Activated CD4-positive, alpha-beta T cell treated with anti-CD3 and anti-CD28 coated beads for 24 hours (primary cell): ENCODE measurements at places on chromosomes 11 and 22.

DNA sequence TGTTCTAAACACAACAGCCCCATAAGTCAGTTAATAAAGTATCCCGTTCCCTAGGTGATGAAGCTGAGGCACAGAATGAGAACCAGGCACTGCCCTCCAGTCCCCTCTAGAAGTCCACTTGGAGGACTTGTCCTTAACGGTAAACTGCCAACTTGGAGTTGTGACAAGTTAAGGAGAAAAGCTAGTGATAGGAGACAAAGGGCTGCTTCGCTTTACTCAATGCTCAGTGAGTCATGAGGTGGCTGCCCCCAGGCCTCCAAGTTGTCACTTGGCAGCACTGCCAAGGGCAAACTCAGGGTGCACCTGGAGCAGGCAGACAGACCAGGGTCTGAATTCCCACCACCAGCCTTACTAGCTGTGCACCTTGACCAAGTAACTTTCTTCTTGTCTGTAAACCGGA lies 13.5 kb downstream of the SLC43A1 start:
- no peak for DNase-seq

DNA sequence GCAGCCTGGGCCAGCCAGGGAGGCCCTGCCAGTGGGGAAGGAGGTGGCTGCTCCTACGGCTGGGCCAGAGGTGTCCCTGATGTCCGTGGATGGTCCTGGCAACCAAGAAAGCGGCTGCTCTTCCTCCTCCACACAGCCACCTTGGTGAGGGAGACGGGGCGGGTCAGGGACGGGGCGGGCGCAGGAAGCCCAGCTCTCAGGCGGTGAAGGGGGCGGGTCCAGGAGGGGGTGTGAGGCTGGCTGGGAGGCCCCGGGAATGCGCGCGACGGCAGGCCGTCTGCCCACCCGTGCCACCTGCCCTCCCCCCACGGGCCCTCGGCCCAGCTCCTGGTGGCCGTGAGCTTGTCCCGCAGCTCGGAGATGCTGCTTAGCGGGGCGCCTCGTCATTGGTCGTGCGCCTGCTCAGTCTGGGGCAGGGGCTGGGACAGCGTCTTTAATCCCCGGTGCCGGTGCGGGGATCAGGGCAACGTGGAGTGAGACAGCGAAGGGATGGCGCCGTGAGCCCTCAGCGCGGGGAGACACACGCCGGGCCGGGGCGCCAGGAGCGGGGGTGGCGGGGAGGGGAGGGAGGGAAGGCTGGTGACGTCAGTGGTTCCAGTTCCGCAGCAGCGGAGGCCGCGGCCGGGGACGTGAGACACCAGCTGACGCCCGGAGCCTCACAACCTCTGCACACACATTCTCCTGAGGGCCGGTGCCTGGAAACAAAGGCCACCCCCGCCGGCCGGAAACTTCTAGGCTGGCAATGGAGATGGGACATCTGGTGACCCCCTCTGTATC lies 6.7 kb upstream of the BRSK2 start:
- peak; percentile 68 for DNase-seq

DNA sequence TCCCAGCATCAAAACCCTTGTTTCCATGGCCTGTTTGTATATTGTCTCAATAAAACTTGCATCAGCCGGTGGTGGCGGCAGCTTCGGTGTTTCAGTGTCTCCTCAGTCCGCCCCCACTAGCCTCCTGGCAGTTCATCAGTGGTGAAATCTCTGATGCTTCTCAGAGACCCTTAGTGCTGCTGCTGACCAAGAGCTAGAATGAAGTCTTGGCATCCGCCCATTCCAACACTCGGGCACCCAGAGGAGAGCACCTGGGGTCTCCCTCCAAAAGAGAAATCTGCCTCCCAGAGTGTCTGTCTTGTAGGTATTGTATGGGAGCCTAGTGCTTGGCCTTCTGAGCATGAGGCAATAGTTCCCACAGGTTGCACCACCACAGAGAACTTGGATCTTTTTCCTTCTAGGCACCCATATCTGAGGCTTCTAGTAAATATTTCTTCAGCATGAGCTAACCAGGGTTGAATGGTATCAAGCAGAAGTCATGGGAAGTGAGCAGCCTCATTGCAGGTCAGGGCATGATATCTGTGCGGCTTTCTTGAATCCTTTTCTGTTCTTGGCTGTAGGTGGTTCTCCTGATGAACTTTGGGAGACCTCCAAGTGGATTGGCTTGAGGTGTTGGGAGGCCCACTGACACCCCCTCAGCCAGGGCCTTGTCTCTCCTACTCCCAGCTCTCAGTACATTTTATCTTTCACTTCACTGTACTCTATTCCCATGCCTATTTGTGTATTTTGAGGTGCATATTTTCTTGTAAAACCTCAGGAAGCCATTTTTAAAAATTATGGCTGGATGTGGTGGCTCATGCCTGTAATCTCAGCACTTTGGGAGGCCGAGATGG lies 13.2 kb upstream of the AIFM3 start:
- DNase-seq = no peak

DNA sequence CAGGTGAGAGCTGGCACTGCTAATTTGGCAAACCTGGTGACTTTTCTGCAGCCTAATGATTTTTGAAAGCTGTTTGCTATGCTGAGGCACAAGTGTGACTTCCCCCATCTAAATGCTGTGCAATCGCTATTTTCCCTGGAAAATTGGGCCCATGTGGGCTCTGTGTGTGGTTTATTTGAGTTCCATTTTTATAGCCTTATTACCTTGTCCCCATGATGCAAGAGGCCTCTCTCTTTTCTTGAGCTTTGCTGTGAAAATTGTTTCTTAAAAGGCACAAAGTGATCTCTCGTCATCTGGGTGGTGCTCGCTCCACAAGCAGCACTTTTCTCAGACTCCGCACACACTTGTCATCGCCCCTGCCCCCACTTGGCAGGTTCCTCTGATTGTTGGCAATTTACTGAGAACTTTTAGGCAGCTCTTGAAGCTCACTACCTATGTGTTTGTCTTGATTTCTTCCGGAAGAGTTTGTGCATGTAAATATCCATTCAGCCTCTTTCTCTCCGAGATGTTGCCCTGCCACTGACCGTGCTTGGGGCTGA lies 24.9 kb downstream of the BMAL1 start:
- DNase-seq = no peak

DNA sequence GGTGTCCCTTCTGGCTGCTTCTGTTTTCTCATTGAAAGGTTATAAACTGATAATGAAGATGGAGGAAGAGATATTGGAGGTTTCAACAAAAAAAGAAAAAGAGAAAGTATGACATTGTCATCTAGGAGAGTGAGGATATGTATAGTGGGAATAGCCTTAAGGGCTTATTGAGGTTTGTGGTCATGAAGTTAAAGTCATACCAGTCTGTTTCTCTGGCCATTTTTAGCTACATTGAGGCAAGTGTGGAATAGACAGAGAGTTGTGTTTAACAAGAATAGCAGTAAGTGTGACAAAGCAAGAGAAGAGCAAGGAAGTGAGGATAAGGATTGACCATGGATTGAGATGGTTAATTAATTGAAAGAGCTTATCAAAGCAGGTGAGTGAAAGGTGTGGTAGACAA lies 110.4 kb downstream of the ELP4 start:
- DNase-seq = no peak

- DNase-seq = no peak
Observed at GRCh38 chr11:61742391-61742790, 10.0 kb upstream of the MYRF start.

GRCh38 chr22:37740455-37741311 lies 43.8 kb downstream of the TRIOBP start:
- DNase-seq = no peak

GRCh38 chr11:10379426-10379825 lies 74.6 kb downstream of the ADM start:
- no peak for DNase-seq

DNA sequence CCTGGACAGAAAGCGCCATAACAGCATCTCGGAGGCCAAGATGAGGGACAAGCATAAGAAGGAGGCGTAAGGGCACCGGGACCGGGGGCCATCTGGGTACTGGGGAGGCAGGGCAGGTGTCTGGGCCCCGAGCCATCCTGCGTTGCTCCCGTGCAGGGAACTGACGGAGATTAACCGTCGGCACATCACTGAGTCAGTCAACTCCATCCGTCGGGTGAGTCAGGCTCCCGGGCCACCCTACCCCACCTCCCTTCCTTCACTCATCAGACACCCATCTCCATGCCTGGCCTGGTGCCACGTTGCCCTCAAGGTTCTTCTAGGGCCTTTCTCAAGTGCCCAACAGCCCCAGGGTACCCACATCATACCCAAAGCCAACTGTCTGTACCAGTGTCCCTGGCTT lies 15.0 kb downstream of the PLCB3 start:
- DNase-seq = no peak

DNA sequence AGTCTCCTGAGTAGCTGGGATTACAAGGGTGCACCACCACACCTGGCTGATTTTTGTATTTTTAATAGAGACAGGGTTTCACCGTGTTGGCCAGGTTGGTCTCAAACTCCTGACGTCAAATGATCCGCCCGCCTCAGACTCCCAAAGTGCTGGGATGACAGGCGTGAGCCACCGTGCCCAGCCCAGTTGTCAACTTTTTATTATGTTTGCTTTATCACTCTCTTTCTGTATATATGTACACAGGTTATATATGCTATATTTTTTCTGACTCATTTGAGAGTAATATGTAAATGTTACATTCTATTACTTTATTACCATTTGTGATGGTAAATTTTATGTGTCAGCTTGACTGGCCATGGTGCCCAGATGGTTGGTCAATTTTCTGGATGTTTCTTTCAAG lies 18.9 kb upstream of the DNAJB13 start:
- DNase-seq = no peak

DNA sequence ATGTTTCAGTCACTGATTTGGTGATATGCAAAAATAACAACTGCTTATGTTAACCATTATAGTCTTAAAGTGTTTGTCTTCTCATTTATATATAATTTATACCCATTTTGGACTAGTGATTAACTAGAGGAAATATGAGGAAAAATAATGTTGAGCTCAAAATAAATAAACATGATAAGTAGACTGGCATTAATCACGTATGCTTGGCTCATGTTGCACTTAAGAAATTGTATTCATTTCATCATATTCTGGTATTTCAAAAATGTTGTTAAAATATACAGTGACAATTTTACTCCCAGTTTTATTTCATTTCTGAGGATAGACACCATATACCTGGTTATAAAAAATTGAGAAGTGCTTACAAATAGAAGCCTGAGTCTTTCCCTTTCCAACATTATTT lies 3.8 kb upstream of the OR10D3 start:
- DNase-seq = no peak

- DNase-seq = no peak
Observed at GRCh38 chr11:20154381-20154780, 5.9 kb downstream of the DBX1 start.

DNA sequence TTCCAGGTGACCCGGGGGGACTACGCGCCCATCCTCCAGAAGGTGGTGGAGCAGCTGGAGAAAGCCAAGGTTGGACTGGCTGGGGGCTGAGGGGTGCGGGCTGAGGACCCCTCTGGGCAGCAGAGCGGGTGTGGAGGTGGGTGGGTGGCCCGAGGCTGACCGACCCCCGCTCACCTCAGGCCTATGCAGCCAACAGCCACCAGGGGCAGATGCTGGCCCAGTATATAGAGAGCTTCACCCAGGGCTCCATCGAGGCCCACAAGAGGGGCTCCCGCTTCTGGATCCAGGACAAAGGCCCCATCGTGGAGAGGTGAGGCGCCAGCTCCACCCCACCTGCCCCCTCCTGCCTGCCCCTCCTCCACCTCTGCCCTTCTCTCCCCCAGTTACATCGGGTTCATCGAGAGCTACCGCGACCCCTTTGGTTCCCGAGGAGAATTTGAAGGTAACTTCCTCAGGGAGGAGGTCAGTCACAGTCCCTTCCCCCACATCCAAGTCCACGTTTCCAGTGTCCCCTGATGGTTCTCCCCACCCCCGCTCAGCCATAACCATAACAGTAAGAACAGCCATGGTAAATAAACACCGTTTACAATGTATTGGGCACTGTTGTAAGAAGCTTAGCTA lies 11.2 kb downstream of the DPP3 start:
- DNase-seq = no peak

DNA sequence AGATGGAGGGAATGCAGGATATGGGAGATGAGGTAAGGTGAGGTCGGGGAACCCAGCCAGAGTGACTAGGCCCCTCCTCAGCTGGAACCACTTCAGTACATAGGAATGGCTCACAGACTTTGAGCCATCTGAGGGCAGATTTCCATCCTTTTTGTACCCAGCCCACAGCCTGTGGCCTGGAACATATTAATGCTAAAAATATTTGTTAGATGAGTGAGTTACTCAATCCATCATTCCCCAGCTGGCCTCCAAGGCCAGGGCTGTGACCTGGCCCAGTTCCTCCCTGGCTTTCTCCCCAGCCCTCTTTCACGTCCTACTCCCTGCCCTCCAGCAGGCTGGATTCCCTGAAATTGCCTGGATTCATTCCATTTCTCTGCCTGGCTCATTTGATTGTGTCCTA lies 57.2 kb upstream of the PRDM11 start:
- DNase-seq = no peak

DNA sequence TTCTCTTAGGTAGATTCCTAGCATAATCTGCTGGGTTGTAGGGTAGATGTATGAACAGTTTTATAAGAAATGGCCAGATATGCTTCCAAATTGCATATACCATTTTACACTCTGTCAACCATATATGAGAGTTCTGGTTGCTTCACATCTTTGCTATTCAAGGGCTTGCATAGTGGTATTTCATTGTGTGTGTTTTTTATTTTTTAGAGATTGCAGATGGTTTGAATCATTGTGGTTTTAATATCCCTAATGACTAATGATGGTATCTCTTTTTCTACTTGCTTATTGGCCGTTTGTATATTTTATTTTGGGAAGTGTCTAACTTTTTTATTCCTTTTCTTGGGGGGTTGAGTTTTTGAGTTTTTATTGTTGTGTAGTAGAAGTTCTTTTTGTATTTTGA lies 26.9 kb downstream of the RNF214 start:
- DNase-seq = no peak

DNA sequence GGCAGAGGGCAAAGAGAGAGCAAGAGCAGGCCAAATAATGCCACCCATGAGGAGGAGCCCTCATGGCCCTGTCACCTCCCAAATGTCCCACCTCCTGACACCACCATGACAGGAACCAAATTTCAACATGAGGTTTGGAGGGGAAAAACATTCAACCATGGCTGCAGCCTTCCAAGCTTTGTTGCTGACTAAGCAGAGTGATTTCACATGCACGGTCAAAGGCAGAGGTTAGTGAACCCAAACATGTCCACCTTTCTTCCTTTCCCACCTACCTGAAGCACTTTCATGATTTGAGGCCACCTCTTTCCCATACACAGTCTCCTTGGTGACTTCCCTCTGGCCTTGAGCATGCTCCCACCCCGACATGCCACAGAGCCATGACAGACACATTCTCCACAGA lies 89.7 kb downstream of the C11orf91 start:
- DNase-seq = no peak

DNA sequence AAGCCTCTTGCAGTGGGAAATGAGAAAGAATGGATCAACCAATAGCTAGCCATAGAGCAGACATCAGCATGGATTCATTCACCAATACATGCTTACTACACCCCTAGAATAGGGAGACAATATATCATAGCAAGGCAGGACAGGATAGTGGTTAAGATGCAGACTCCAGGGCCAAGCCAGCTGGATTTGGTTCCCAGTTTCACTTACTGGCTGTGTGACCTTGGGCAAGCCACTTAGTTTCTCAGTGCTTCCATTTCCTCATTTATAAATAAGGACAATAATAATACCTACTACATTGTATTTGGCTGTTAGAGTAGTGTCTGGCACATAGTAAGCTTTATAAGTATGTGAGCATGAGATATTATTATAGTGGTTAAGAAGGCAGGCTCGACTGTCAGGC lies 7.1 kb downstream of the DCHS1 start:
- no peak for DNase-seq

GRCh38 chr11:63673579-63673978 lies 2.4 kb upstream of the ATL3 start:
- DNase-seq = no peak

GRCh38 chr11:118870396-118871343 lies 13.0 kb upstream of the CXCR5 start:
- DNase-seq = no peak

- no peak for DNase-seq
Observed at GRCh38 chr11:45045683-45046471, 95.2 kb upstream of the TP53I11 start.
